ENCODE measurements at places on chromosomes 2 and 18. TPM values are rescaled to one million over a fixed set of nuclear protein-coding genes. Genes with fewer than 3 reads are reported as not detected.
A peak's percentile ranks its signal among the peaks of the same experiment; 100 is the strongest.

LYPD1 gene
- 1.1 TPM for total RNA-seq

DNA sequence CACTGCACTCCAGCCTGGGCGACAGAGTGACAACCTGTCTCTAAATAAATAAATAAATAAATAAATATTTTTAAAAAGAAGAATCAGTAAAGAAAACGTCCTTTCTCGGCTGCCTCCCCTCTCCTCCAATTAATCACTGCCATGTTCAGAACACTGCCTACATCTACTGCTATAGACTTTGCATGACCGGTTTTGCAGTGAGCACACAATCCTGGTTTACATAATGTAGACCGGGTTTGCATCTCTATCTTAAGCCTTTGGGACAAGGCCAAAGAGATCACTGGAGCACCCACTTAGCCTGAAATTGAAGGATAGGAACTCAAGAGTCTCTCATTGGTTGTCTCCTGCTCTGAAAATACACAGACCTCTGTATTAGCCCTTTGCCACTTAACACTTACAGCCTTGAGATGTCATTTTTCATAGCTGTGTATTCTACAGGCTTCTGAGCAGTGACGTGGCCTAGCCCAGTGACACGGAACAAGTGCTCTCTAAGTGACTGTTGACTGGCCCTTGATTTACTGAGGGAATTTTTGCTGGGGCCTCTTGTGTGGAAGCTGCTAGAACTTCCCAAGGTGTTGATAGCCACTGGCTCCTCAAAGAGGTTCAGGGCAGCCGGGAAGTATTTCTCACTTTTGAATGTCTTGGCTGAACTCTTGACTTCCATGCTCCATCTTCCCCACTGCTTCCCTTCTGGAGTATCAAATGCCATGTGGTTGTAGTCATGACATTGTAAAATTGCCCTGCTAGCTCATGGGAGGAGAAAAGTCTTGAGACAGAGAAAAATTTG is 45.3 kb upstream of the CCBE1 start:
- DNase-seq: no peak
- H3K27ac ChIP-seq: no peak overlapping the region
- no peaks in the 10 kb centered on the region for H3K27me3 ChIP-seq
- H3K4me3 ChIP-seq: no peak overlapping the region
- H3K4me1 ChIP-seq: no peaks in the 10 kb centered on the region

GRCh38 chr18:56711708-56712445 is 60.7 kb downstream of the WDR7 start:
- peaks cover 15% of the 10 kb centered on the region for H3K4me1 ChIP-seq
- no peak for DNase-seq
- peak overlapping the region; percentile 17 for H3K4me3 ChIP-seq
- H3K36me3 ChIP-seq: no peaks in the 10 kb centered on the region

DNA sequence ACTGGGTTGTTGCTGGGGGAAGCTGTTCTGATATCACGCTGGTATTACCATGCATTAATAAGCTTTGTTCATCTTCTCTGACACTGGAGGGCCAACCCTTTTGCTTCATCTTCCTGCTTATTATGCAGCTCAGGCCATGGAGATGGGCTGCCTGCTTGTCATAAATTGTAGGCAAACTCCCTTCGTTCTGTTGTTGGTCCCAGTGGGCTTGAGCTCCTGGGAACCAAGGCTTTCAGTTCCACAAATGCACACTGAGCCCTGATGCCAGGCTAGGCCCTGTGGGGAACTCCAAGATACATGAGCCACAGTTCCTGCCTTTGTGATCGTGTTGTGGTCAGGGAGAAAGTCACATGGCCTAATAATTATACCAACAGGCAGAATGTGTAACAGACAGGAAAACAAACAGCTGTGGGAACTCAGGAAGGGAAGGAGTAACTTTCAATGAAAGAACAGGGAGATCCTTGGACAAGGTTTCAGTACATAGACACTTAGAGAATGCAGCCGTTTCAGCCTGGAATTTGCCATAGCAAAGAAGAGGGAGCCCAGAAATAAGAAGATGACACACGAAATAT is 49.0 kb upstream of the BCL2L11 start:
- peaks cover 12% of the 10 kb centered on the region for H3K36me3 ChIP-seq
- no peaks in the 10 kb centered on the region for H3K27me3 ChIP-seq
- H3K4me1 ChIP-seq: peaks cover 8% of the 10 kb centered on the region

- peaks cover 10% of the 10 kb centered on the region for H3K4me1 ChIP-seq
- no peak for DNase-seq
- no peak overlapping the region for H3K27ac ChIP-seq
- H3K36me3 ChIP-seq: no peaks in the 10 kb centered on the region
- no peak overlapping the region for H3K4me3 ChIP-seq
- no peaks in the 10 kb centered on the region for H3K27me3 ChIP-seq
These were observed 17.1 kb upstream of the SP3 start for GRCh38 chr2:173982182-173982714.

GRCh38 chr2:241213041-241213440 is 24.6 kb downstream of the ANO7 start:
- H3K4me3 ChIP-seq: no peak overlapping the region
- DNase-seq: no peak
- peaks cover 7% of the 10 kb centered on the region for H3K27me3 ChIP-seq
- H3K4me1 ChIP-seq: no peaks in the 10 kb centered on the region
- H3K27ac ChIP-seq: no peak overlapping the region

DNA sequence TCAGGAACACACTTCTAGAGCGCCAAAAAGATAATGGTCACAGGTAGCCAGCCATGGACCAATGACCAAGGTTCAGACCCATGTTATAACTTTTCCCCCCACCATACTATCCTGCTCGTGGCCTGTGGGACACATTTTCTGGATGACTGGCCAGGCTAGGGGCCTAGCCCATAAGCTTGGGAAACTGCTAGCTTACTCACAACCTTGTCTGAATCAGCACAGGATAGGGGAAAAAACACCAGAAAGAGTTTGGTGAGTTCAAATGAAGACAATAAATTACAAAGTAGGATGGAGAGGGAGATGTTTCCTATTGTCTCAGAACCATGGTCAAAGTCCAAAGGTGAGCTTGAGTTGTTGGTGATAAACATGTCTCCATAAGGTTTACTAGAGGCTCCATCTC is 156.3 kb upstream of the CCDC68 start:
- H3K4me3 ChIP-seq: no peak overlapping the region
- no peaks in the 10 kb centered on the region for H3K4me1 ChIP-seq
- DNase-seq: no peak
- no peaks in the 10 kb centered on the region for H3K27me3 ChIP-seq
- no peak overlapping the region for H3K27ac ChIP-seq

DNA sequence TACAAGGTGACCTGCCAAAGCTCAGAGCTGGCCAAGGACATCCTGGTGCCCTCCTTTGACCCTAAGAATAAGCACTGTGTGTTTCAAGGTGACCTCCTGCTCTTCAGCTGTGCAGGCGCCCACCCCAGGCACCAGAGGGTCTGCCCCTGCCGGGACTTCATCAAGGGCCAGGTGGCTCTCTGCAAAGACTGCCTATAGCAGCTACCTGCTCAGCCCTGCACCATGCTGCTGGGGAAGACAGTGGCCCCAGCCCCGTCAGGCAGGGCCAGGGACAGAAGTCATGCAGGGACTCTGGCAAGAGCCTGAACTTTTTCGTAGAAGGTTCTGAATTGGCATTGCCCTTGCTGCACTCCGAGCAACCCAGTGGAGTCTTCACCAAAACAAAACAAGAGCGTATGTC is 194.8 kb downstream of the MGAT5 start:
- H3K27ac ChIP-seq: no peak overlapping the region
- peaks cover 3% of the 10 kb centered on the region for H3K27me3 ChIP-seq
- peaks cover 22% of the 10 kb centered on the region for H3K4me1 ChIP-seq
